Fibroblast of the aortic adventitia (primary cell): ENCODE measurements at places on chromosomes 4 and X. TPM values are rescaled to one million over a fixed set of nuclear protein-coding genes. Genes with fewer than 3 reads are reported as not detected.

DNA sequence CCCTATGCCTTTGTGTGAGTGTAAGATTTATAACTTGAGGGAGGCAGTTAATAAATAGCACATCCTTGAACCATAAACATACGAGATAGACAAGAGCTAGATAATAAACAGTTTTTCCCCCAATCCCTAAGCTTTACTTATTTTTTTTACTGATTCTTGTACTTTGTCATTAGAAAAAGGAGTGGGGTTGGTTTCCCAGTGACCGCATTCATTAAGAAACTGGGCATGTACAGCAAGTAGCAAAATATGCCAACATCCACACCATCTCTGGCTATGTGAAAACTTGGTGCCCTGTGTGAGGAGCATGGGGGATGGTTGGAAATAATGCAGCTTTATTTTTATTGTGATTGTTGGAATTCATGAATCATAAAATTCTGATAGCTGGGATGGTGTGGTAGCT lies 176.2 kb downstream of the CBR4 start:
- no peak for DNase-seq

- DNase-seq: no peak
Observed at GRCh38 chr4:70251945-70252277, 9.5 kb downstream of the CSN3 start.

DNA sequence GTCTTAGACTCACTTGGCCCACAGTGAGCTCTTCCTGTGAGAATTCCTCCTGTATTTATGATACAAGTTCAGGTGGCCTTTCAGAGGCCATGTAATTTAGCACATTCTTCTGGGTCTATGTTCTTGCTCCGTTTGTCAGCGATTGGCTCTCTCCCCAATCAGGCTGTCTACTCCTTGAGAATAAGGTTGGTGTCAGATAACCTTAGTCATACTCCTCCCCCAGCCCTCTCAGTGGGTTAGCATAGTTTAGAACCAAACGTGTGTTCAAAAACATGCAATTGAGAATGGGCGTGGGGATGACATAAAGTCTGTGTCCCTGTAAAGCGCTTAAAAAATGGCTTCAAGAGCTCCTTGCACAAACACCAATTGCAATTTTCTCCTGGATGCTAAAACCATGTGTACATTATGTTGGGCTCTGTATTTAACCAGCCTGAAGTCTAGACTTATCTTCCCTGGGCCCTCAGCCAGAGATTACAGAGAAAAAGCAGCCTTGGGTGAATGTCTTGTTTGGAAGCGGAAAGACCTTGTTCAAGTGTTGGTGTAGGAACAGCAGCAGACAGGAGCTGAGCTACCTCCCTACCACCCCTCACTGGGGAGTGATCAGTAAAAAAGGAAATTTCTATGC lies 9.9 kb upstream of the CT47C1 start:
- DNase-seq: peak; percentile 17

- DNase-seq: no peak
Observed at GRCh38 chr4:28117084-28117682, 1256.5 kb downstream of the STIM2 start.

DNA sequence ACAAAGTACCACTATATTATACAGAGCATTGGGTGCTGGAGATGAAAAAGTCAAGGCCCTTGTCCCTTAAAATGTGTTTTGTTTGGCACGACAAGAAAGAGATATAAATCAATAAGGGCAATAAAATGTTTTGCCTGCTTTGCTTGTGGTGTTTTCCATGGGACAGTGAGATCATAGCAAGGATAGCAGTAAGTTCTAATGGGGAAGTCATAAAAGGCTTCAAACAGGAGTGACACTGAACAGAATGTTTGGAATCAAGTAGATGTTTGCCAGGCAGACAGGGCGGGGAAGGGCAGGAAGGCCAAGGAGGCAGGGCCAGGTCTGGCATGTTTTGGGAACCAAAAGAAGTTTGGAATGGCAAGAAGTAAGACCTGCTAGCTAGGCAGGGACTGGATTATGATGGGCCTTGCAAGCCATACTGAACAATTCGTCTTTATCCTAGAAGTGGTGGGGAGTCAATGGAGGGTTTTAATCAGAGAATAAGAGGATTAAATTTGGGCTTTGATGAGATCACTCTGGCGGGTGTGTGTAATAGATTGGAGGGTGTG lies 16.4 kb downstream of the FGF2 start:
- peak; percentile 56 for DNase-seq

ZNF711 gene
- 0.09 and 2.0 TPM in 2 replicates for total RNA-seq

BST1 gene
- total RNA-seq: 19.7 and 54.9 TPM in 2 replicates

MND1 gene
- 2.4 and 15.5 TPM in 2 replicates for total RNA-seq

HTN1 gene
- total RNA-seq: not detected in 2 replicates

PABPC1L2A gene
- not detected in 2 replicates for total RNA-seq

COL25A1 gene
- total RNA-seq: 0.27 and 1.7 TPM in 2 replicates

SLC9A6 gene
- total RNA-seq: 18.6 and 26.3 TPM in 2 replicates
